ENCODE measurements at places on chromosomes 12 and 14.

GRCh38 chr12:15527201-15528080 is 205.1 kb downstream of the PTPRO start:
- peak; percentile 13 for DNase-seq

DNA sequence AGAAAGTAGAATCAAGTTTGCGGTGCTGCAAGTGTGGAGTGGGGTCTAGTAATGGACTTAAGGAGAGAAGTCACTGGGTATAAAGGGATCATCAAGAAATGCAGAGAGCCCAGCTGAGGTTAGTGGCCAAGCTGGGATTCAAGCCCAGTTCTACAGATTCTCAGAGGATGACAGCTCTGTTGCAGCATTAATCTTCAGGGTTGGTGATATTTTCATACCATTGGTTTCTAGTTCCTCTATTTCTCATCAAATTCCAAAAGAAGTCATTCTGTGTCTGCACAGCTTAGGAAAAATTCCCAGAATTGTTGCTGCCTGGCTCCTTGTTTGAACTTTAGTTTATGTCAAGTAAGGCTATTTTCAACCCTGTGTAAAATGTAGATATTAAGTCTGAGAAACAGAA is 169.5 kb upstream of the NTF3 start:
- no peak for DNase-seq

DNA sequence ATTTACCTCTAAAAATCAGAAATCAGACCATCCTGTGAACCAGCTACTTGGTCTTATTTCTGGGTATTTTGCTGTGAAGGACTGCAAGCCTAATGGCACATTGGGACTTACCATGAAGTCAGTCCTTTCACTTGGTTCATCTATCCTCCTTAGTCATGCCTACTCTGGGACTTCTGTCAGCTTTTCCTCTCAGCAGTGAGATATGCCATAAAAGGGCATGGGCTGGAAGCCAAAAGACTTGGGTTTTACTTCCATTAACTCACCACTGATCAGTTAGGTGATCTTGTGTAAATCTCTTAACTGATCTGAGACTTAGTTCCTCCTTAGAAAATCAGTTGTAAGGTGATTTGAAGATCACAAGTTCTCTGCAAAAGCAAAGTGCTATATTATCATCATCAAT is 116.5 kb downstream of the PAH start:
- no peak for DNase-seq

- no peak for DNase-seq
Observed at GRCh38 chr14:66295386-66295785, 190.8 kb upstream of the CCDC196 start.

- DNase-seq = no peak
Observed at GRCh38 chr14:57058319-57058718, 210.4 kb downstream of the EXOC5 start.

DNA sequence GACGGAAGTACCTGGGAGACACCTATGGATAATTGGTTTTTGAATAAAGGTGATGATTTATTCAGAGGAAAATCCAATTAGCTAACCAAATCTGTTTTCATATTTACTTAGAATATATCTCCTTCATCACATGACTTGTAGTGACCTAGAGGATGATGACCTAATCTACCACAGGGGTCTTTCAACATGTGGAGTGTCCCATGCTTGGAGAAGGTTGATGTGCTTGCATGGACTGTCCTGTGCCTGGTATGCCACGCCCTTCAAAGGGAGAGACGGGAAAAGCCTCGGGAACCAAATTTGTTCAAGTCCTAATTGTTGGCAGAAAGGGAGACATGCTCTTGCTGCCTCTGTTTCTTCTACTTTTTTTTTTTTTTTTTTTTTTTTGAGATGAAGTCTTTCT is 11.8 kb upstream of the PAPLN start:
- no peak for DNase-seq
